ENCODE measurements at places on chromosomes 16 and 17. TPM values are rescaled to one million over a fixed set of nuclear protein-coding genes. Genes with fewer than 3 reads are reported as not detected.

GRCh38 chr17:17305281-17305801 lies 2.2 kb downstream of the NT5M start:
- peaks cover 41% of the 10 kb centered on the region for H3K4me1 ChIP-seq
- peak overlapping the region; percentile 92 for H3K4me3 ChIP-seq
- H3K27ac ChIP-seq: no peak overlapping the region
- peak; percentile 91 for DNase-seq
- H3K36me3 ChIP-seq: peaks cover 8% of the 10 kb centered on the region

DNA sequence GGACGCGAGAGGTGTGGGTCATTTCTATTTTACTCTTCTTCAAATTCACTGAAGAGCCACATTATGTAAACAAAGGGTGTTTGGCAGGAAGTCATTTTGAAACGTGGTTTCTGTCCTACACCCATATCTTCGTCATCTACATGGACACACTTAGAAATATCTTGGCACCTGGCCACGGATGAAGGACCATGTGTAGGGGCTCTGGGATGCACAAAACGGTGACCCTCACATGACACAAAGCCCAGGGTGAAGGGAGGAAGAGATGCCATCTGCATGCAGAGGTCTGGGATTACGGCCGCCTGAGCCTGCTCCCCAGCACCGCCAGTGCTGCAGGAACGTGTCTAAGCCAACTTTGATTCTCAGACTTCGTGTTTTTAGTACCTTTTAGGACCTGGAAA lies 130.2 kb upstream of the CHMP6 start:
- DNase-seq: no peak
- peaks cover 1% of the 10 kb centered on the region for H3K4me1 ChIP-seq
- H3K36me3 ChIP-seq: no peaks in the 10 kb centered on the region
- no peaks in the 10 kb centered on the region for H3K27me3 ChIP-seq

- no peaks in the 10 kb centered on the region for H3K36me3 ChIP-seq
- no peak overlapping the region for H3K4me3 ChIP-seq
- no peaks in the 10 kb centered on the region for H3K27me3 ChIP-seq
- H3K27ac ChIP-seq: no peak overlapping the region
- peaks cover 20% of the 10 kb centered on the region for H3K4me1 ChIP-seq
- DNase-seq: peak; percentile 54
Observed at GRCh38 chr17:4369557-4370230, 3.2 kb upstream of the UBE2G1 start.

- DNase-seq: peak; percentile 81
- peaks cover 44% of the 10 kb centered on the region for H3K4me1 ChIP-seq
- H3K27me3 ChIP-seq: peaks cover 10% of the 10 kb centered on the region
- peak overlapping the region; percentile 83 for H3K27ac ChIP-seq
- no peaks in the 10 kb centered on the region for H3K36me3 ChIP-seq
Observed at GRCh38 chr17:36127911-36128310, 24.3 kb downstream of the CCL4 start.

DNA sequence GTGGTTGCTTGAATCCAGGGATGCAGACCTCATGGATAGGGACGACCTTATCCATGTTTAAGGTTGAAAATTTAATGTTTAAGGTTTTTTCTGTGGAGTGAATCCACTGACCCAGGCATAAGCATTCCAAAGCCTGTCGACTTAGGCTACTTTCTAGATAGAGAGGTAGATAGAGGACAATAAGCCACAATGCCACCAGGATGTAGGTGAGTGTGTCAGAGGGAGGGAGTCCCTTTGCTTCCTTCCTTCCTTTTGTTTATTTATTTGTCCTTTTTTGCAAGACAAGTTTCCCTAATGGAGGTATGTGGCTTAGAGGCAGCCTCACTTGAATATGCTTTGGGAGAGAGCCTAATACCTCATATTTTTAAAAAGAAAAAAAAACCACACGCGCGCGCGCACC lies 834.2 kb upstream of the SOX9 start:
- no peak for DNase-seq
- no peak overlapping the region for H3K4me3 ChIP-seq
- H3K27ac ChIP-seq: no peak overlapping the region
- H3K4me1 ChIP-seq: no peaks in the 10 kb centered on the region

GRCh38 chr16:1413684-1414531 lies 596 bp downstream of the UNKL start:
- no peaks in the 10 kb centered on the region for H3K27me3 ChIP-seq
- no peaks in the 10 kb centered on the region for H3K36me3 ChIP-seq
- H3K4me1 ChIP-seq: peaks cover 12% of the 10 kb centered on the region
- H3K4me3 ChIP-seq: peak overlapping the region; percentile 93
- H3K27ac ChIP-seq: 0 out of 2 replicates have a peak overlapping the region, but pooled peaks have one; percentile 18

- H3K36me3 ChIP-seq: no peaks in the 10 kb centered on the region
- H3K27me3 ChIP-seq: no peaks in the 10 kb centered on the region
- H3K4me3 ChIP-seq: no peak overlapping the region
- no peaks in the 10 kb centered on the region for H3K4me1 ChIP-seq
Observed at GRCh38 chr17:79374087-79374689, 236.7 kb downstream of the RBFOX3 start.

- H3K4me3 ChIP-seq: no peak overlapping the region
- no peak overlapping the region for H3K27ac ChIP-seq
- H3K27me3 ChIP-seq: no peaks in the 10 kb centered on the region
- H3K36me3 ChIP-seq: no peaks in the 10 kb centered on the region
Observed at GRCh38 chr17:49548506-49549310, 27.0 kb upstream of the NXPH3 start.

Gene MYCBPAP
- total RNA-seq: 2.5 TPM

Gene TMEM238L
- total RNA-seq: not detected

Gene CACNG1
- total RNA-seq: not detected

Gene RDM1
- total RNA-seq: 9.7 TPM
